ENCODE measurements at places on chromosomes 3 and 15.

- DNase-seq: no peak
Measured at GRCh38 chr3:77040926-77041722, 1.2 kb downstream of the ROBO2 start.

GRCh38 chr3:190746531-190746930, 116.0 kb downstream of the GMNC start:
- no peak for DNase-seq

DNA sequence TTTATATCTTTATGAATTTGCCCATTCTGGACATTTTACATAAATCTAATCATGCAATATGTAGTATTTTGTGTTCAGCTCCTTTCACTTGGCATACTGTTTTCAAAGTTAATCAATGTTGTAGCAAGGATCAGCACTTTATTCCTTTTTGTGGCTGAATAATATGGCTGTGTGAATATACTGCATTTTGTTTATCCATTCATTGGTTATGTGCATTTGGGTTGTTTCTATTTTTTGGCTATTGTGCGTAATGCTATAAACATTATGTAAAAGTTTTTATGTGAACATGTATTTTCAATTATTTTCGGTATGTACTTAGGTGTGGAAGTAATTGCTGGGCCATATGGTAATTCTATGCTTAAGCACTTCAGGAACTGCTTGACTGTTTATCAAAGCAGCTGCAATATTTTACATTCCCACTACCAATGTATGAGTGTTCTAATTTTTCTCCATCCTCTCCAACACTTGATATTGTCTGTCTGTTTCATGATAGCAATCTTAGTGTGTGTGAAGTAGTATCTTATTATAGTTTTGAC, 101.3 kb upstream of the P2RY1 start:
- no peak for DNase-seq

GRCh38 chr15:29988701-29989100, 94.1 kb upstream of the GOLGA8J start:
- peak; percentile 30 for DNase-seq

DNA sequence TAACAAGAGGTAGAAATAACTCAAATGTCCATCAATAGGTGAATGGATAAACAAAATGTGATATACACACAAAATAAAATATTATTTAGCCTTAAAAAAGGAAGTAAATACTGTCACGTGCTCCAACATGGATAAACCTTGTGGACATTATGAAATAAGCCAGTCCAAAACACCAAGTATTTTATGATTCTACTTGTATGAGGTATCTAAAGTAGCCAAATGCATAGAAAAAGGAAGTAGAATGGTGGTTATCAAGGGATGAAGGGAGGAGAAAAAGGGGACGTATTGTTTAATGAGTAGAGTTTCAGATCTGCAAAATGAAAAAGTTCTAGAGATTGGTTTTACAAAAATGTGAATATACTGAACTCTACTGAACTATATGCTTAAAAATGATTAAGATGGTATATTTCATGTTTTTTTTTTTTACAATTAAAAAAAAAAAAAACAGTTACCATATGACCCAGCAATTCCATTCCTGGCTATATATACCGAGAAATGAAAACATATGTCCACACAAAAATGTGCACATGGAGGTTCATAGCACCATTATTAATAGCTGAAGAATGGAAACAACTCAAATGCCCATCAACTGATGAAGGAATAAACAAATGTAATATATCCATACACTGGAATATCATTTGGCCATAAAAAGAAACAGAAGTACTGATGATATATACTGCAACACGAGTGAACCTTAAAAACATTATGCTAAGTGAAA, 29.1 kb upstream of the MAP6D1 start:
- no peak for DNase-seq

- no peak for DNase-seq
Measured at GRCh38 chr3:165439765-165440164, 243.6 kb upstream of the SLITRK3 start.

DNA sequence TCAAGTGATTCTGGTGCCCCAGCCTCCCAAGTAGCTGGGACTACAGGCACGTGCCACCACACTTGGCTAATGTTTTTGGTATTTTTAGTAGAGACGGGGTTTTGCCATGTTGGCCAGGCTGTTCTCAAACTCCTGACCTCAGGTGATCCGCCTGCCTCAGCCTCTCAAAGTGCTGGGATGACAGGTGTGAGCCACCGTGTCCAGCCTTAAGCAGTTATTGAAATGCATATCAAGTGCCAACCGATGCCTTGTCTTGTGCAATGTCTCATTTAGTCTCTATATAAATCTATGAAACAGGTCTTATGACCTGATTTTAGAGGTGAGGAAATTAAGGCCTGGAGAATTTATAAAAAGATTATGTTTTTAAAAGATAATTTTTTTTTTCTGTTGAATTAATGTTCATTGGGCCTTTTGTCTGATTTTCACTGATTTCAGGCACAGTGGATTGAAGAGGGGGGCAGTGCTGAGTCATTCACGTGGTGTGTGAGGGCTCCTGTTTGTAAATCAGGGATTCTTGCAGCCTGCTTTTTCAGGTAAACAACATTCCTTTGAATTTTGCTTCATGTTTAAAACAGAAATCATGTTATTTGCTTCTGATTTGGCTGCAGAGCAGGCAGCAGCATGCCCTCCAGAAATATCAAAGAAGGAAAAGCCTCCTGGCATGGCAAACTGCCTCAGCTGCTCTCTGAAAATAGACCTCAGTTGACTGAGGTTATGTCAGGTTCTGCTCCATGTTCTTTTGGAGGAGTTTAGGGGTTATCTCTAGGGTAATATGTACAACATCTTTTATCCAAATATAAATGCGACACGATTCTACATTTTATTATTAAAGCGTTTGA, 407.0 kb upstream of the RGMA start:
- DNase-seq: no peak

- DNase-seq: no peak
Measured at GRCh38 chr15:88126695-88127431, 129.7 kb downstream of the NTRK3 start.

DNA sequence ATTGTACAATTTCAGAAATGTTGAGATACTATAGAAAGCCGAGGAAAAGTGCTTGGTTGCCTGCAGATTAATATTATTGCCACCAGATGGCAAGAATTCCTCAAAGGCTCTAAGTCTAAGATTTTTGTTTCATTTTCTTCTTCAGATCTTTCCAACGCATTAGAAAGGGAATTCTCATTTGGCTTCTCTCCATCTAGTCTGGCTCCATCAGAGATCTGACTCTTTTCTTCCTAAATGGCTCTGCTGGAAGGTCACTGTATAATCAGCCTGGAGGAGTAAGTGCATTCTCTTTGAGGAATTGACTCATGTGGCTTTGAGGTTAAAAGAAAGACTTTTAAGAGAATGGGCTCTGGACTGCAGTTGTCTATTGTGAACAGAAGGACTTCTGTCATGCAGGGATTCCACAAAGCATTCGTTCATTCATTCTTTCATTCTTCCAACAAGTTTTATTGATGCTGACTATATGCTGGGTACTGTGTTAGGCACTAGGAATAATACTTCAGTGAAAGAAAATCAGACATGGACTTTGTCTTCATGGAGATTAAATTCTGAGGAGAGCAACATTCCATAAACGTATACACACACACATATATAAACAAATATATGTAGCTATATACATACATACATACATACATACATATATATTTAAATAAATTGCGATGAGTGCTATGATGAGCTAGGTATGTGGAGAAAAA, 55.3 kb downstream of the SLC28A2 start:
- DNase-seq: no peak

DNA sequence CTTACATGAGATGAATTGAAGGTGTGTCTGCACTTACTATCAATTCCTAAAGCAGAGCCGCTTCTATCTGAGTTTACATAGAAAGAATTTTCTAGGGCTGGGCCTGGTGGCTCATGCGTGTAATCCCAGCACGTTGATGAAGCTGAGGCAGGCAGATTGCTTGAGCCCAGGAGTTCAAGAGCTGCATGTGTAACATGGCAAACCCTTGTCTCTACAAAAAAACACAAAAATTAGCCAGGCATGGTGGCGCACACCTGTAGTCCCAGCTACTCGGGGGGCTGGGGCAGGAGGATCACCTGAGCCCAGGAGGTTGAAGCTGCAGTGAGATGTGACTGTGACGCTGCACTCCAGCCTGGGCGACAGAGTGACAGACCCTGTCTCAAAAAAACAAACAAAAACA, 18.1 kb upstream of the ATP13A3 start:
- no peak for DNase-seq

- no peak for DNase-seq
Measured at GRCh38 chr3:196237203-196237602, 20.9 kb downstream of the SLC51A start.

DNA sequence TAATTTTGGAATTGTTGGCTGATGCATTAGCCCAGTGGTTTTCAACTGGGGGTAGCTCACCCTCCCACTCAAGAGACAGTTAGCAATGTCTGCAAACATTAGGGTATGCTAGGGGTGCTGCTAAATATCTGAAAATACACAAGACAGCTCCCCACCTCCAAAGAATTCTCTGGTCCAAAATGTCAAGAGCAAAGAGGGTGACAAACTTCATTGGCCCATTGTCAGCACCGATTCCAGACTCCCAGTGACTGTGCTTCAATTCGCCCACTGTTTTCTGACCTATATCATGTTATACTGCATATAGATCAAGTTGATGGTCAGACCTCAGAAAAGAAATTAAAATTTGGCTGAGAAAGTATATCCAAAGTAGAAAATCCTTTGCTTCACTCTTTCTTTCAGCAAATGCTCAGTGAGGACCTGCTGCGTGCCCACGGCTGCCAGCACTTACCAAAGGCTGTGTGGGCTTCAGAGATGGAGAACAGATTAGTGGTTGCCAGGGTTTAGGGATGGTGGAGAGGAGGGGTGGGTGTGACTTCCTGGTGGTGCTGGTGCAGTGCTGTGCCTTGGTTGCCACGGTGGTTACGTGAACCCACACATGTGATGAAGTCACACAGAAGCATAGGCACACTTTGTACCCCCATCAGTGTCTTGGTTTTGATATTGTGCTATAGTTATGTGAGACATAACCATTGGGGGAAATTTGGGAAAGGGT, 204.0 kb downstream of the PLCL2 start:
- no peak for DNase-seq

- DNase-seq: no peak
Measured at GRCh38 chr3:96416549-96417255, 397.7 kb upstream of the EPHA6 start.

- no peak for DNase-seq
Measured at GRCh38 chr15:64690008-64690407, 85.4 kb downstream of the RBPMS2 start.

DNA sequence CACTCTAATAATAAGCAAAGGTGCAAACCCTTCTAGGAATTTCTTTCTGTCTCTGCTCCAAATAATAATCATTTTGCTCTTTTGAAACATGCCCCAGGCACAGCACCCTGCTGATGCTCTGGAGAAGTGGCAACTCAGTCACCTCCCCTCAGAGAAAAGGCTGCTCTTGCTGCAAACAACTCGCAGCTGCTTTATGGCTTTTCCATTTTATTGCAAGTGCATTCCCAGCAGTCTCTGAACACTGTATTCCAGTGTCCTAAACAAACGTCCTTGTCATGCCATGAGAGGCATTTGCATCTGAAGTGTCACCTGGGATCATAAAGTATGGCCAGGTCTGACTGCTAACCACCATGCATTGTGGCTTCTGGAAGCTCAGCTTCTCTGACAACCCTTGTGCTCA, 358.1 kb upstream of the TRIM42 start:
- no peak for DNase-seq

DNA sequence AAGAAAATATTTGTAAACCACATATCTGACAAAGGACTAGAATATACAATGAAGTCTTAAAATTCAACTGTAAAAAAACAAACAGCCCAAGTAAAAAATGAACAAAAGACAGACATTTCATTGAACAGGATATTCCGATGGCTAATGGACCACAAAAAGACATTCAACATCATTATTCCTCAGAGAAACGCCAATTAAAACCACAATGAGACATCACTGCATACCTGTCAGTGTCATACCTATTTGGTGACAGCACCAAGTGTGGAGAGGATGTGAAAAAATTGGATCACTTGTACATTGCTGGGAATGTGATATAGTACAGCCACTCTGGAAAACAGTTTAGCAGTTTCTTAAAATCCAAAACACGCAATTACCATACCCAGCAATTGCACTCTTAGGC, 29.9 kb upstream of the TJP1 start:
- no peak for DNase-seq

DNA sequence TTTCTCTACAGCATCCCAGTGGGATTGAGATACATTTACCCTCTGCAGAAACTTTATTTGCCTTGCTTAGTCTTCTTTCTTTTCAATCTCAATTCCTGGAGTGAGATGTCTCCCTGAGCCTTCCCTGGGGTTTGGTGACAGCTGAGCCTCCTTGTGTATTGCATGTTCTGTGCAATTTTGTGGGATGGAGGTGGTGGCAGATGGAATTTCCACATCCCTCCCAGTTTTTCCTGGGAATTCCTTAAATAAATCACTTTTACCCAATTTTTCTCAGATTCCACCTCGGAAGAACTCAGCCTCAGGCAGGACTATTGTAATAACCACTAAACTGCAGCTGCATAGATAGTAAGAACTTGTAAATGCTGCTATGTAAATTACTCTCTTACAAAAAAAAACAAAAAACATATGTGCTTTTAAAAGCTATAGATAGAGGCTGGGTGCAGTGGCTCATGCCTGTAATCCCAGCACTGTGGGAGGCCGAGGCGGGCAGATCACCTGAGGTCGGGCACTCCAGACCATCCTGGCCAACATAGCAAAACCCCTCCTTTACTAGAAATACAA, 88.5 kb upstream of the ABHD17C start:
- no peak for DNase-seq

DNA sequence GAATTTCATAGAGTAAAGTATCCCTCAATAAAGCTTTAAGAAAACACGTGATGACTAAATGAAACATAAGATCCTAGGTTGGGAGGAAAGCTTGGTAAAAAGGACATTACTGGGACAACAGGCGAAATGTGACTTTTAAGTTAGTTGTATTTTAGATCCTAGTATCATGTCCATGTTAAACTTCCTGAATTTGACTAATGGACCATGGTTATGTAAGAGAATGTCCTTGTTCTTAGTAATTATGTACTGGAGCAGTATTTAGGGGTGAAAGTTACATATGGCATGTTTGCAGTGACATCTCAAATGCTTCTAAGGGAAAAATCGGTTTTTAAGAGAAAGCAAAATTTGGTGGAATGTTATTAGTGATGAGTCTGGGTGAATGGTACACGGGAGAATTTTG, 69.6 kb downstream of the IQSEC1 start:
- DNase-seq: no peak

- no peak for DNase-seq
Measured at GRCh38 chr3:12961007-12961696, 112.1 kb downstream of the IQSEC1 start.

Data from hypothalamus (tissue), 51 donors.